T-helper 17 cell (primary cell): ENCODE measurements at places on chromosomes 1 and 21.

DNA sequence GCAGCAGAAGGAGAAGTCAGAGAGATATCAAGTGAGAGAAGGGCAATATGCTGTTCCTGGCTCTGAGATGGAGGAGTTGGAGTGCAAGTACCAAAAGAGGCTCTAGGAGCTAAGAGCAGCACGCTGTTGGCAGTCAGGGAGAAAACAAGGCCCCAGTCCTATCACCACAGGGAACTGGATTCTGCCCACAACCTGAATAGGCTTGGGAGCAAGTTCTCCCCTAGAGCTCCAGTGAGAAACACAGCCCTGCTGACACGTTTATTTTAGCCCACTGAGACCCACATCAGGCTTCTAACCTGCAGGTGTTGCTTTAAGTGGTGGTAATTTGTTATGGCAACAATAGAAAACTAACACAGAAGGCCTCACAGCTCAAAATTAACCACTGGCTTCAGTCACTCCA, 31.8 kb upstream of the ZNF644 start:
- DNase-seq: no peak

DNA sequence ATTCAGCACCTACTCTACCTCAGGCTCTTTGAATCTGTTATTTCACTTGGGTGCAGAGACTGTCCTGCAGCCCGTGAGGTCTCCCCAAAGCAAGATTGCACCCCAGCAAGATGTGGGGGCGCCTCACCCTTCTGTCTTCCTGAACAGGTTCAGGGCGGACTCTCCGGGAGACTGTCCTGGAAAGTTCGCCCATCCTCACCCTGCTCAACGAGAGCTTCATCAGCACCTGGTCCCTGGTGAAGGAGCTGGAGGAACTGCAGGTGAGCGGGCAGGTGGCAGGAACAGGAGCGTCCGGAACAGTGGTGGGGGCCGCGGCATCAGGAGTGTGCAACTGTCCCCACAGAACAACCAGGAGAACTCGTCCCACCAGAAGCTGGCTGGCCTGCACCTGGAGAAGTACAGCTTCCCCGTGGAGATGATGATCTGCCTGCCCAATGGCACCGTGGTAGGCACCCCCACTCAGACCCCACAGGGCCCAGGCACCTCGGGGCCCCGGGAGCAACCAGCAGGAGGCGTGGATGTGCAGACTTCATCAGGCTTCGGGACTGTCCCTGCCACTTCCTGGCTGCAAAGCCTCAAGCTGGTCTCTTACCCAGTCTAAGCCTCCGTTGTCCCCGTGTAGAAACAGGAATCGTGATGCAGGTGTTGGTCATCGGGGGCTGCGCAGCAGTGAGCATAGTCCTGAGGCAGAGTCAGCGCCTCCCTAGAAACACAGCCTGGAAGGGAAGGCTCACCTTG, 5.9 kb upstream of the MTFR1L start:
- DNase-seq: no peak

DNA sequence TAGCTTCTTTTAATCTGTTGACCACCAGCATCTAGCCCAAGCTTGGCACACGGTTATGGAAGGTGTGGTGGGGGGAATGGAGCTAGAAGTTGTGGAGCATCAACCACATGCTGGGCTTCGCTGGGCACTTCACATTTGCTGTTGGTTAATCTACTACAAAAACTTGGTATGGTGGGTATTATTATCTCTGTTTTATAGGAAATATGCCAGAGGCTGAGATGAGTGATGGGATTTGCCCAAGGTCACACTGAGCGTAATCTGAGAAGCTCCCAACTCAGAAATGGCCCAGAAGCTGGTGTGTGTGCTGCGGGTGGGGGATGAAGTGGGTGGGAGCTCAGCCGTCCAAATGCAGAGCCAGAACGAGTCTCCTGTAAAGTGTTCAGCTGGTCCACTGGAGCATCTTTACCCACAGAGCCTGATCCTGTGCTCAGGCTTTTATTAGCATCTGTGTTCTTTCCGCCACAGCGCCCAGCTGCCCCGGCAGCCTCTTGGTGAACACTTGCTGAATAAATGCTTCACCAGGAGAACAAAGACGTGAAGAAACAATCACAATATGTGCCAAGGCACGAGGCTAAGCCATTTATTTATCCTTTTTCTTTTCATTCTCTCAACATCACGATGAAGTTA, 98.6 kb upstream of the JUN start:
- no peak for DNase-seq

- no peak for DNase-seq
These were observed 8.3 kb upstream of the ID3 start for GRCh38 chr1:23567629-23567995.

DNA sequence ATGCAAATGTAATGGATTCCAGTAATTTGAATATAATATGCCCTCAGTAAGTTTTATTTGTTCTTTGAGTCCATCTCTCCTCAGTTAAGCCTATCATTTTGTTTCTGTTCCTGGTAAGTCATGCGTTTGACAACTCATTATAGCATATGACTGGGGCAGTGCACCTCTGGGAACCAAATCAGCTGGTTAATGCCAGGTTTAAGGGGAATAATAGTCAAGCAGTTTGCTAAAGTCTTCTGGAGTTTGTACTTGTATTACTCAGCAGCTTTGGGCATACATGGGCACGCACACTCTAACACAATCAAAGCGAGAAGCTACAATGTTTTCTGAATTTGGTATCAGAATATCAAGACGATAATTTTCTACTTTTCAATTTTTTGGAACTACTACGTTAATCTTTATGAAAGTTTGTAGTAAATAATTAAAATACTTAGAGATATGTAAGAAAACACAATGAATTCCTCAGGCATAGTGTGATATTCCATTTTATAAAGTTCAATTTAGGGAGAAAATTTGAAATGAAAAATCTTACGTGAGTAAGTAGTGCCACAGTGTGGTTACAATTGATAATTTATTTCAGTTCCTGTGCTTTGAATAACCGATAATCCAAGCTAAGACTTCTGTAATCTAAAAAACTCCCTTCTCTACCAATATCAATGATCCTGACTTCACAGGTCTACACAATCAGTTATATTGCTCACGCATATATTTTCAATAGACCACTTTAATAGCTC, 43.8 kb upstream of the KCTD3 start:
- DNase-seq: no peak
